ENCODE measurements at places on chromosomes 3 and 15.

DNA sequence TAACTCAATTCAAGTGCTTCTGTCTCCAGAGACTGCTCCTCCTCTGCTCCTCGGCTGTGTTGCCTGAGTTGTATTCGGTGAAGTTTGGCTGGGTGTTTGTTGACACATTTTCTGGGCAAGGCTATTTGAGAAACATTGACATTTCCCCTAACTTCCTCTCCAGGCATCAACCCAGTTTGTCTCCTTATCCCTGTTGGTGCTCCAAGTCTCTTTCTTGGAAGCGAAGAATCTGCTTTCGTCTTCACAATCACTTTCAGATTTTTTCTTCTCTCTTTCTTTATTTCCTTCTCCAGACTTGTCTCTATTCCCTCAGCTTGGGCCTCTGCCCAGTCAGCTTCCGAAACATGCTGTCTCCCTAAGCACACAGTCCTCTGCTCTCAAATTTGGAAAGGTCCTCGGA lies 84.7 kb downstream of the ETV5 start:
- no peak for DNase-seq

DNA sequence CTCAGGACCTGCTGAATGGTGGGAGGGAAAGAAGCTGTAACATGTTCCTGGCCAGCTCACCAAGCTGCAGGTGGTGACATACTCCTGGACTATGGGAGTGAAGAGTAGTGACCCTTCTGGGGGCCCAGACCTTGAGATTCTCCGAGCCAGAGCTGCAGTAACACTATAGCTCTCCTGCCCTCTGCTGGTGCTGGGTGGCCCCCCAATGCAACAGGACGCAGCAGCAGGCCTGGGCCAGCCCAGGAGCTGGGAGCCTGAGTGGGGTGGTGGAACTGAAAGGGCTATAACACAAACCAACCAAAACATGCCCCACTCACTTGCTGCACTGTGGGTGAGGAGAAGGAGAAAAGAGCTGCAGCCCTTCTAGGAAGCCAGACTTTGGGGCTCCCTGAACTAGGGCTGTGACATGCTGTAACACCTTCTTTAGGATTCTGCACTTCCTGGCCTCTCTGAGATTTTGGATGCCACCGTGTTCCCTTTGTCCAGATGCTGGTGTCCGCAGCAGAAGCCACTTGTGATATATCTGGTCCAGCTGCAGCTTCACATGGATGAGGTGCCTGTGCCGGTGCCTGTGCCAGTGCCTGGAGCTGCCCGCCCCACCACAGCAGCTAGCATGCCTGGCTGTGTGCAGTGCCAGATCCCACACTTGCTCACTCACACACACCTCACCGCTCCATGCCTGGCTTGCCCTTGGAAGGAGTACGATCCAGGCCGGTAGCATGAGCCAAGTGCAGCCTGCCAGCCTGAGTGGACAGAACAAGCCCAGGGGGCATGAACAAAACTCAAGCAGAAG lies 636.8 kb upstream of the KCNMB2 start:
- no peak for DNase-seq

DNA sequence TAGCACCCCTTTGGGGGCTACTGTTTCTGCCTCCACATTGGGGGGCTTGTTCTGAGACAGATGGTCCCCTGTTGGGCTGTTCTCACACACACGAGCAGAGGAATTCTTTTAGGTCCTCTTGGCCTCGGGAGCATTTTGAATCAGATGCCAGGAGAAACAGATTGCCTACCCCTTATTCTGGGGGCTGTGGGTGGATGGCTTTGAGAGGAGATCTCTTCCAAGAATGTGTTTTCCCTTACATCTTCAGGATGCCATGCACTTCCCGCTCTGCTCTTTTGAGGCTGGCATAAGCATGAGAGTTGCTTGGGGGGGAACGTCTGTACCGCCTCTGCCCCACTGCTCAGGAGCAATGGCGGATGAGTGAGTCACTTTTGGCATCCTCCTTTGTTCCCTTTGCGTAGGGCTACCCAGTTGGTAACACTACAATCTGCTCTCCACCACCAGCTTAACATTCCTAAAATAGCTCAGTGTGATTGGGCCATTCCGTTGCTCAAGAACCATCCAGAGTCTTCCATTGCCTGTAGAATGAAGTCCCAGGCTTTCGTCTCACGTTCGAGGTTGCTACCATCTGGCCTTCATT lies 154.4 kb downstream of the RPLP1 start:
- DNase-seq, result no peak

DNA sequence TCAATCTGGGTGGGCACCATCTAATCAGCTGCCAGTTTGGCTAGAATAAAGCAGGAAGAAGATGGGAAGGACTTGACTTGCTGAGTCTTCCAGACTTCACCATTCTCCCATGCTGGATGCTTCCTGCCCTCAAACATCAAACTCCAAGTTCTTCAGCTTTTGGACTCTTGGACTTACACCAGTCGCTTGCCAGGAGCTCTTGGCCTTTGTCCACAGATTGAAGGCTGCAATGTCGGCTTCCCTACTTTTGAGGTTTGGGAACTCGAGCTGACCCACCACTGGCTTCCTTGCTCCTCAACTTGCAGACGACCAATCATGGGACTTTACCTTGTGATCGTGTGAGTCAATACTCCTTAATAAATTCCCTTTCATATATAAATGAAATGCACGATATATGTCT lies 8.6 kb upstream of the LIPC start:
- DNase-seq, result no peak

- DNase-seq, result no peak
Observed at GRCh38 chr3:122679882-122680474, 661 bp upstream of the PARP14 start.

GRCh38 chr3:164903820-164904451 lies 174.4 kb downstream of the SI start:
- DNase-seq, result no peak

GRCh38 chr3:9064850-9065249 lies 101.6 kb upstream of the RAD18 start:
- no peak for DNase-seq
